Mucosa of descending colon (tissue), 3 donors: ENCODE measurements at places on chromosomes 1 and 21. TPM values are rescaled to one million over a fixed set of nuclear protein-coding genes. Genes with fewer than 3 reads are reported as not detected.

Gene OR14K1
- not detected for total RNA-seq

Gene OVAAL
- total RNA-seq, result not detected

GRCh38 chr1:118944133-118944532 is 44.0 kb downstream of the TBX15 start:
- no peak for DNase-seq

DNA sequence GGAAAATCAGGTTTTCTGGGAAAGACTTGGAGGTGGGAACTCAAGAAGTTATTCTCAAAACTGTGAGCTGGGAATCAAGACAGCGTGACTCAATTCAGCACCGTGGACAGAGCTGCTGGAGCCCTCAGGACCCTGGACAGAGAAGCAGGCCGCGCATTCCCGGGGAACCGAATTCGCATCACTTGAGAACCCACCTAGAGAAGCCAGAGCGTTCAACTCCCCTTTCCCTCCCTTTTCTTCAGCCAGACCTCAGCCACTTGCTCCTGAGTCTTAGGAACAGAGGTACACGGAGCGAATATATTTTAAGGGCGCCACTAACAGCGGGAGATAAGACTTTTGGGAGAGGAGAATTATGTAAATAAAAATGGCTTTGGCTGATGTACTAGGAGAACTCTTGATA is 2.0 kb upstream of the LIN28A start:
- DNase-seq, result peak; percentile 83

DNA sequence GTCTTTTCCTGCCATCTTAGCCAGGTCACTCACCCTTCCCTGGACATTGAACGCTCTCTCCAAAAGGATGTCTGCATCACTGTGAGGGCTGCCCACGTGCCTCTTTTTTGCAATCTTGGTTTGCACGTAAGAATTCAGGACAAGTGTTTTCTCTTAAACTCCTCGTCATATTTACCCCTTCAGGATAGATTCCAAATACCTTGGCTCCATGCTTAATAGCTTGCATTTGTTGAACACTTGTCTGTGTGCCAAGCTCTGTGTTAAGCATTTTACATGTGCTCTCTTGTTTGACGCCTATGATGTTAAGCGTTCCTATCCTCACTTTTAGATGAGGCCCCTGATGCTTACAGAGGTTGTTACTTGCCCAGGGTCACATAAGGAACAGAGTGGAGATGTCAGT is 29.8 kb downstream of the RCSD1 start:
- DNase-seq, result no peak

- DNase-seq, result no peak
Measured at GRCh38 chr1:45518910-45519309, 2.8 kb downstream of the PRDX1 start.

- peak; percentile 55 for DNase-seq
Measured at GRCh38 chr1:154791292-154792166, 78.6 kb downstream of the KCNN3 start.

DNA sequence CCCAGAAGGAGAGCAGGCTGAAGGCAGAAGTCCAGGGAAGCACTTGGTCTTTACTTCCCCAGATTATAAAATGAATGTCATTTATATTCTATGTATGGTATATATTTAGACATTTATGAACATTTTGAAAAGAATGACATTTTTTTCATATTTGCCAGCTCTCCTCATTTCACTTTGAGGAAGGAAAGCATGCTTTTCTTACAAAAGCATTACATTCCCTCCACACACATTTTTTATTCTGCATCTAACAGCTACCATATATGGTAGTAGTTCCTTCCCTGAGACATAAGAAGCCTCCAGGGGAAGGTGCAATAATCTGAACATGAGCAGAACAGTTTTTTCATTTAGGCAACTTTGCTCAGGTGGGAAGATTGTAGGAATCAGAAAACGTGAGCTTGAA is 94.0 kb downstream of the LRRC7 start:
- DNase-seq, result no peak

Gene NBPF15
- total RNA-seq, result 15.5 TPM

Gene KCNT2
- total RNA-seq, result 0.49 TPM

Gene TNFRSF14
- 146 TPM for total RNA-seq

Gene ZMYM1
- 20.9 TPM for total RNA-seq

Gene CATSPER4
- total RNA-seq, result not detected

Gene BRINP3
- 48.7 TPM for total RNA-seq

Gene RHBDL2
- 50.5 TPM for total RNA-seq

DNA sequence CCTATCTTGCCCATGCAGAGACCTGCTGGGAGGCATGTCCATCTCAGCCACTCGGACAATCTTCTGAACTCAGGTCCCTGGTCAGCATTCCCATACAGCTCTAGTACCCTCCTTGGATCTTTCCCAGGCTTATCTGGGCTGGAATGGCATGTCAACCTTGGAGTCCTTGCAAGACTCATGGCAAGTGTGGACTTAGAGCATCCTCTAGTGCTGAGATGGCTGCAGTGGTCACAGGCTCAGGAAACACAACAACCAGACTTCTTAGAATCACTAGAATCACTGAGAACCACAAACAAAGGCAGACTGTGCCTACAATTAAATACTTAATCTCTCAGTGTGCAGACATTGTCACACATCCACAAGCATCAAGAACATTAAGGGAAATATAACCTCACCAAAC is 73.1 kb upstream of the TSHB start:
- DNase-seq, result no peak

- DNase-seq, result no peak
Measured at GRCh38 chr1:22529901-22530621, 33.2 kb upstream of the EPHA8 start.

Gene TNFRSF1B
- 20.3 TPM for total RNA-seq

- no peak for DNase-seq
Measured at GRCh38 chr1:197062692-197063091, 4.4 kb downstream of the F13B start.

DNA sequence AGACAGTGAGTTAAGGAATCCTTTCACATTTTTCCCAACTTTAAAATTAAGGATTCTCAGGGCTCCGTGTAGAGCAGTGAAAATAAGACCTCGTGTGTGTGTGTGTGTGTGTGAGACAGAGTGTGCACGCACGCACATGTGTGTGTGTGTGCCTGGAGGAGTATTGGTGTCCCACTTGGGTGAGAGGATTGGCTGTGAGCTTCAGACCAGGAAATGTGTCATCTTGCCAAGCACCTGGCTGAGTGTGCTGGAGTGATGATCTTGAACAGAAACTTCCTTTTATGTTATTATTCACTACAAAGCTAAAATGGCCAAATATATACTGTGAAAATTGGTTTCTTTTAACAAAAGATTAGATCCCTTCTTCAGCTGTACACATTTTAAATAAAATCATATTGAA is 35.2 kb upstream of the NTPCR start:
- no peak for DNase-seq

DNA sequence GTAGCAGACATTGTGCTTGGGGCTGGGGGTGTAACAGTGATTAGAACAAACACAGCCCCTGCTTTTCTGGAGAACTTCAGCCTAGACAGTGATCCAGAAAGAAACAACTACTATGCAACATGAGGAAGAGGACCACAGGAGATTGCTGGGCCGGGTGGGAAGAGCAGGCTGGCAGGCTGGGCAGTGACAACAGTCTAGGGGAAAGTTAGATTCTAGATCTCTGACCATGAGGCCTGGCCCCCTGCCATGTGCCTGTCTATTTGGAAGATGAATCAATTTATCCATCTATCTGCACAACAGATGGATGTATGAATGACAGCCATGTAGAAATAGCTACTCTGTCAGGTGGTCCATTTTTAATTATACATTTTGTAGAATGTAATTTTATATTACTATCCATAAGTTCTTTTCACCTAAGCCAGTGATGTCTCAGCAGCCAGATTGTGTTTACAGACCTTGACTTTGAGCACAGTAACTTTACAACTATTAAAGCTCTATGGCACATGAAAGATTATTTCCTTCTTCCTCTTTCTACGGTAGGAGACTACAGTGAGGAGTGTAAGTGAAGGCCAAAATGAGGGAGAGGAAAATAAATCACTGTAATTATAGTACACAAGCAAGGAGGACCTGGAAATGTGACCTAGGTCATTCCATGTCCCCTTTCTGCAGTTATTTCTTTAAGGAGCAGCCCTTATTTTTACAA is 15.5 kb downstream of the CLIC6 start:
- peak; percentile 54 for DNase-seq

DNA sequence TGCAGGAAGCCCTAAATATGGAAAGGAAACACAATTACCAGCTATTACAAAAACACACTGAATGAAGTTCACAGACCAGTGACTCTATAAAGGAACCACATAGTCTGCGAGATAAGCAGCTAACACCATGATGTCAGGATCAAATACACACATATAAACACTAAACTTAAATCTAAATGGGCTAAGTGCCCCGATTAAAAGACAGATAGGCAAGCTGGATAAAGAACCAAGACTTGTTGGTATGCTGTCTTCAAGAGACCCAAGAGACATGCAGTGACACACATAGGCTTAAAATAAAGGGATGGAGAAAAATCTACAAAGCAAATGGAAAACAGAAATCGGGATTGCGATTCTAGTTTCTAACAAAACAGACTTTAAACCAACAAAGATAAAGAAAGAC is 121.9 kb downstream of the SLC5A9 start:
- no peak for DNase-seq

- DNase-seq, result no peak
Measured at GRCh38 chr21:32566741-32567389, 18.5 kb downstream of the TCP10L start.

DNA sequence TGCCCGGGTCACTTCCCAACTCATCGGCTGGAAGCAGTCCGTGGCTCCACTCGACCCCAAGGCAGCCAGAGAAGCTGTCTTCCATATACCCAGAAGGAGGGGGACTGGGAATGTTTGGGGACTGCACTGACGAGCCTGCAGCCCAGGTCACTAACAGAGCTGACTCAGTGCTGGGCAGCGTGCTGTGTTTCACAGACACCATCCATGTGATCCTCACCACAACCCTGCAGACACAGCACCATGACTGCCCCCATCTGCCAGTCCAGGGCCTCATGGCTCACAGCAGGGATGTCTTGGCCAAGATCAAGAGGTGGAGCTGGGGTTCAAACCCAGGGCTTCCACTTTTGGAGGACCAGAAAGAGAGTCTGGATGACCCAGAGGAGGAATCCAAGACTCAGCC is 67.9 kb downstream of the KLHDC7A start:
- no peak for DNase-seq

- DNase-seq, result no peak
Measured at GRCh38 chr1:63892632-63893395, 119.0 kb downstream of the ROR1 start.

DNA sequence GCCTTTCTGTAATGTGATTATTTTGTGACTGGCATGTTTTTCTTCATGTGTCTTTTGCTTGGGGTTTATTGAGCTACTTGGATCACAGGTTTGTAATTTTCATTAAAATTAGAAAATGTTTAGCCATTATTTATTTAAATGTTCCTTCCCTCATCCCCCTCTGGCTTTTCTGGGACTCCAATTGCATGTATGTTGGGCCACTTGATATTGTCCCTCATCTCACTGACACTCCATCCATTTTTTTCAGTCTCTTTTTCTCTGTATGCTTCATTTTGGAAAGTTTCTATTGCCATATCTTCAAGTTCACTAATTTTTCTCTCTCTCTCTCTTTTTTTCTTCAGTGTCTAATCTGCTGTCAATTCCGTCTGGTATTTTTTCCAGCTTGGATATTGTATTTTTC is 390.1 kb downstream of the PRDM2 start:
- DNase-seq, result no peak

- DNase-seq, result no peak
Measured at GRCh38 chr1:116131866-116132605, 20.8 kb downstream of the MAB21L3 start.

Gene KRTAP13-2
- 0.47 TPM for total RNA-seq

Gene C8A
- total RNA-seq, result not detected

- no peak for DNase-seq
Measured at GRCh38 chr1:67682659-67683197, 2.3 kb upstream of the GADD45A start.

Gene ARL8A
- total RNA-seq, result 69.6 TPM
